Stimulated activated CD4-positive, alpha-beta T cell treated with anti-CD3 and anti-CD28 coated beads, TNF-alpha, amount 100 ng/mL, for 4 hours (primary cell): ENCODE measurements at places on chromosomes 7 and 10.

- DNase-seq, result no peak
Observed at GRCh38 chr7:91661727-91662126, 218.8 kb downstream of the MTERF1 start.

DNA sequence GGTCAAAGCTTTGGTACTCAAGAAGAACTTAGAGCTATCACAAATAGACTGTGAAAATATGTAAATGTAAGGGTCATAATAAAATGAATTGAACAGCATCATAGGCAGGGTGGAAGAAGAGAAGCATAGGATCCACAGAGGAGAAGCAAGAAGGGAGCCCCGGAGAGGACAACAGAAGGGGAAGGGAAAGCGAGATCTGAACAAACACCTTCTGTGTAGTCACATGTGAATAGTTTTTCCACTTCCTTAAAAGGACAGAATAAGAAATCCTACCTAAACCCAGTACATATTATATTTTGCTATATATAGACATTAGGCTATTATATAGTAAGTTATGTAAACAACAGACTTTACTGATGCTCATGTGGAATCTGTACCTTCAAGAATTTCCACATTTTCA lies 160.2 kb downstream of the DKK1 start:
- DNase-seq, result no peak

DNA sequence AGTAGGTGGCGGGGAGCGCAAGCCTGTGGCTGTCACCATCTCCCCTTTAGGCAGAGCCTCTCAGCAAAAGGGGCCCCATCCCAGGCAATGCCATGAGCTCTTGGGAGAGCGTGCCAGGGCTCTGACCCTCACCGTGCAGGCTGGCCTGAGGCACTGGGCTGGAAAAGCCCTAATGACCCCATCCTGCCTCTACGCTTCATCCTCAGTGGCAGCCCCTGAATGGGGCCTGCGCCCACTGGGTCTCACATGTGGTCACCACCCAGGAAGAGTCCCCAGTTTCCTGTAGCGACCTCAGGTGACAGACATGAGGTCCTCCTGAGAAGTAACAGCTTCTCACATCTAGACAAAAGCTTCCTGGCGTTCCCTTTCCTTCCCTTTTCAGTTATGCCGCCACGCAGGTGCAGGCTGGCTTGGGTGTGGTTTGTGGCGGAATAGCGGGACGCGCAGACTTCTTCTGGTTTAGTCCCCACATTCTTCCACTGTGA lies 59.2 kb downstream of the CLEC2L start:
- no peak for DNase-seq

- DNase-seq, result no peak
Observed at GRCh38 chr10:102431452-102432124, 786 bp downstream of the CUEDC2 start.

GRCh38 chr10:131446171-131446570 lies 134.7 kb upstream of the TCERG1L start:
- no peak for DNase-seq

DNA sequence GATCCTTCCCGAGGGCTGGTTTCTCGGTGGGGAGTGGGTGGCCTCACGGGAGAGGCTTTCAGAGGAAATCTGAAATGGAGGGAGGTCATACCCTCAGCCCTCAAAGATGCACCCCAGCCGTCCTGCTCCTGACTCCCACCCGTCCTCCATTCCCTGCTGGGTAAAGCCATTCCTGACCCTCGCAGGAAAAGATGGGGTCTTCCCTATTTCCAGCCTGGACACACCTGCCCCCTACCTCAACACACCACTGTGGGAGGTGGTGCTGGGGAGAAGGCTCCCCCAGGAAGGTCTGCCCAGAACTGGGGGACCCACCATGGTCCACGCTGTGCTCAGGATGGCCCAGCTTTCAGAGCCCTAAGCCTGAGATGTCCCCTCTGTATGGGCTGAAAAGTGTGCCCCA lies 86.9 kb downstream of the CHST15 start:
- DNase-seq, result no peak

GRCh38 chr7:131302876-131303707 lies 24.6 kb upstream of the MKLN1 start:
- no peak for DNase-seq

GRCh38 chr7:69967689-69968450 lies 369.6 kb downstream of the AUTS2 start:
- DNase-seq, result no peak
